ENCODE measurements at places on chromosomes 16 and 17.

DNA sequence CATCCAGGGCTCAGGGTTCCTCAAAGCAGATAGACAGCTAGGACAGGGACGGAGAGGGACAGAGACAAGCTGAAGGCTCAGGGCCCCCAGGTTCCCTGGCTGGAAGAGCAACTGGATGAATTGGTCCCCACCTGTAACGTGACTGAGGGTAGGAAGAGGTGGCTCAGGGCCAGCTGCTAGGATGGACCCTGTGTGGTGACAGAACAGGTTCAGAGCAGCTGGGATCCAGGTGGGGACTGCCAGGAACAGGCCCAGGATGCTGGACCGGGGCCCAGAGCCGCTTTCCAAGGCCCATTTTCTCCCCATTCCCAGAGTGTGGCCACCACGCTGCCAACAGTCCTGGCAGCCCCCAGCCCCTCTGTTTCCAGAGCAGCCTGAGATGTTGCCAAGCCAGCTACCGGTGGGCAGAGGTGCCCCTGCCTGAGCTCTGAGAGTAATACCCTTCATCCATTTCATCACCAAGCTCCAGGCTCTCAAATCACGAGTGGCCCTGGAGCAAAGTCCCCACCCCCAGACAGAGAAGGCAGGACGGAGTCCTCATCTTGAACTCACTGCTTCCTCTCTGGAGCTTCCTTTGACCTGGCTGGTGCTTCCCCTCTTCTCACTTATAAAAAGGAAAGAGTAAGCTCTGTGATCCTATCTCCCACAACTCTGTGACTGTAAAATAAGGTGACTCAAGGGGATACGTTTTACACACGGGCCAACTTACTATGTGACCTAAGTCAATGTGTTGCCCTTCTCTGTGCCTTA lies 79.6 kb downstream of the TMEM132E start:
- no peak for DNase-seq

- DNase-seq = peak; percentile 53
Measured at GRCh38 chr17:73211745-73212144, 18.9 kb downstream of the COG1 start.

DNA sequence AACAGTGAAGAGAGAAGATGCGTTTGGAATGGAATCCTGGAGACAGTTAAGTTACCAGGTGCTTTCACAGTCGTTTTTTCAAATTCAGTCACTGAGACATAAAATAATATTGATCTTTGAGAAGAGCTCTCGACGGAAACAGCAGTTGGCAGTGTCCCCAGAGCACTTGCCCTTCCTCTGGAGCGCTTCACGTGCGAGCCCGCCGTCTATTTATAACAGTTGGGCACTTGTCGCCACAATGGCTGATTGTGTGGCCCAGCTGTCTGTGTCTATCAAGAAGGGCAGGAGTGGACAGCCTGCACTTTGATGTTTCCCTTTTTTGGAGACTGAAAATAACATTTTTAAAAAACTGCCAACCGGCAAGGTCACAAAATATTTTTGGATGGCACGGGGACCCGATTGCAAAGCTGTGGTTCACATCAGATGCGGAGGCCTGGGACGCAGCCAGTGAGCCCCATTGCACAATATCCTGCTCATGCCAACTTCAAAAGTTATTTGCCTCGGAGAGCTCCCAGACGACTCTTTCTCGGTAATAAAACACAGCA lies 62.9 kb downstream of the ADCY9 start:
- DNase-seq = peak; percentile 36

DNA sequence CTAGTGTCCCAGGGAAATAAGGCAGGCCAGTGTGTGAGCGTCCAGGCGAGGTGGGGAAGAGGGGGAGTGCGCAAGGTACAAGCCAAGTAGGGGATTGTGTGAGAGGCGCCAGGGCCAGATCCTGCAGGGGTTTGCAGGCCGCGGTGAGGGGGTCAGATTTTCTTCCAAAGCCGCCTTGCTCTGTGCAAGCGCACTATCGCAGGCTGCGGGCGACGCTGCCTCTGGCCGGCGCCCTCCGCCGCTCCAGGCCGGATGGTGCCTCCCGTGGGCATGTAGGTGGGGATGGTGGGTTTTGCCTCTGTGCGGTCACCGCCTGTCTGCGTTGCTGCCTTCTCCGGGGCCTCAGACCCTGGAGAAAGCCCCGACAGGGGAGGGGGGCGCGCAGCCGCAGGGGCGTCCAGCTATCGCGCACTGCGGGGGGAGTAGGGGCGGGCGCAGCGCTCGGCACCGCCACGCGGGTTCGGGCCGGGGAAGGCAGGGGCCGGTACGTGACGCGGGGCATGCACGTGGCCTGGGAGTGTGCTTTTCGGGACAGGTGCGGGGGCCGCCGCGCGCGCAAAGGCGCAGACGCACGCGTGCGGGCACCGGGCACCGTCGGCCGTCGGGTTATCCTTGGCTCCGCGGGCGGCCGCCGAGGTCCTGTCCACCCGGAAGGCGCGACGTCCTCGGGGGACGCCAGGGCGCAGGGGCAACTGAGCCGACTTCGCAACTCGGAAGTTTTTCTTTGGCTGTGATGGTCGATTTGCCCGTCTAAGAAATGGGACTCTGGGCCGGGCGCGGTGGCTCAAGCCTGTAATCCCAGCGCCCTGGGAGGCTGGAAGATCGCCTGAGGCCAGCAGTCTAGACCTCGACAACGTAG lies 1.1 kb upstream of the HAPSTR1 start:
- DNase-seq = no peak

DNA sequence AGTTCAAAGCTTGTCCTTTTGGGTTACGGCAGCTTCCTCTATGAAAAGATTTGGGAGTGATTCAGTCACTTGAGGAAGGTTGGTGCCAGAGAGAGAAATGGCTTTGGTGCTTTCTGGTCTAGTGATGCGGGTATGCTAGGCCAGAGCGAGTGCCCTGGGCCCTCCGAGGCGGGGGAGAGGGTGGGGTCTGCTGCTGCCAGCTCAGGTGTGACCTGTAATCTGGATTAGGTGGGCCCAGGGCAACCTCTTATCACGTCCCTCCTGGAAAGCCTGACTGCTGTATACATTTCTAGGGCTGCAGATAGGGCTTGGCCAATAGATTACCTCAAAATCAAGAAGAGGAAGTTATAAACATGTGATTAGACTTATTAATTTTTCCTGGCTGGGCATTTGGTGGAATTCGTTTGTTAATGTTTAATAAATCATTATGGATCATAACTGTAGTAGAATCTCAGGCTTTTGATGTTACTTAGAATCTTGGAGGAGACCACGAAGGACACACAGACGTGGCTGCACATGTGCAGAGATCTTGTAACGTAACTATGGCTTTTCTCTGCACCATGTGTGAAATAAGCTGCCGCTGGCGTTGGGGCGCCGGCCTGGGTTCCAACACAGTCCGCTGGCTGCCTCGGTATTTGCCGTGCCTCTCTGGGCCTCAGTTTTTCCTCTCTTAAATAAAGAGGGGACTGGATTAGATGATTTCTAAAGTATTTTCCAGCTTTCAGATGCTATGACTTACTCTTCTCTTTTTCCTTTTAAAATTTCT lies 1.2 kb downstream of the IRF8 start:
- no peak for DNase-seq

- no peak for DNase-seq
Measured at GRCh38 chr16:74201576-74201975, 95.0 kb upstream of the PSMD7 start.

DNA sequence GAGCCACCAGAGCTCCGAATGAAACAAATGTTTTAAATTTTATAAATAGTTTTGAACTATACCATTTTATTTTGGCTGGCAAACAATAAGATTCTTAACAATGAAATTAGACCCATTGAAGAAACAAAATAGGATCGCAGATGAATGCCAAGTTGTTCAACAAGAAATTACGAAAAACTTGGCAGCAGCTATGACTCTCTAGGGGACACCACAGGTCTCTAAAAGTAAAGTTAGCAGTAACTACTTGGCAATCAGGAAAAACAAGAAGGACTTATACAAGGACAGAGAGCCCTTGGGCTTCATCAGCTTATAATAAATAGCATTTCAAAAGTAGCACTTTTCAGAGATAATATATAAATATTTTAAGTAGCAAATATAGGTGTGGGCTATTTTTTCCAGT lies 603.8 kb upstream of the PSMD7 start:
- DNase-seq = no peak

GRCh38 chr17:39769974-39770587 lies 32.3 kb downstream of the GRB7 start:
- DNase-seq = no peak

DNA sequence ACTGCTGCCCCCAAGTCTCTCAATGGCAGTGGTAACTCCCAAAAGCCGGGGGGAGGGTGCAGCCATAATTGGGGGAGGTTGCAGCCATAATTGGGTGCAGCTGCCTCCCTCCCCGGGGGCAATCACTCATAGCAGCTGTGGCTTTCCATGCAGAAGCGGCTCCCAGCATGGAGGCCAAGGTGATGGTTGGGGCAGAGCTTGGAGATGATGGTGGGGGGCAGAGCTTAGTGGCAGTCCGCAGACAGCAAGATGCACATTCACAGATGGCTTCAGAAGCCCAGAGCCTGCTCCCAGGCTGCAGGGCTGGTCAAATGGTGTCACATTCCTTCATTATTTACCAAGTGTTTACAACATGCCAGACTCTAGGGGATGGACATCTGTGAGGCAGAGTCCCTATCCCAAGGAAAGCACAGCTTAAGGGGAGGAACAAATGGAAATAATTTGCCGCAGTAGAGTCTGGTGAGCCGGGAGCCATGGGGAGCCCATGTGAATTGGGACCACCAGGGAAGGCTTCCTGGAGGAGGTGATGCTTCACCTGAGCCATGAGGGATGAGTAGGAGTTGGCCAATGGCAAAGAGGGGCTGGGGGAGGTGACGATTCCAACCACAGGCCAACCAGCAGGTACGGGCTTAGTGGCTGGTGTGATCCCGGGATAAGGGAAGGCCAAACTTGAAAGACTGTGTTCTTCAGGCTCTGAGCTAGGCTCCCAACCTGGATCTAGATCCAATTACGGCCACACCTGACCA lies 8.1 kb downstream of the DOC2B start:
- no peak for DNase-seq

GRCh38 chr16:30615358-30616091 lies 5.3 kb upstream of the ZNF689 start:
- peak; percentile 21 for DNase-seq

GRCh38 chr16:78484509-78485058 lies 385.1 kb downstream of the WWOX start:
- DNase-seq = no peak

DNA sequence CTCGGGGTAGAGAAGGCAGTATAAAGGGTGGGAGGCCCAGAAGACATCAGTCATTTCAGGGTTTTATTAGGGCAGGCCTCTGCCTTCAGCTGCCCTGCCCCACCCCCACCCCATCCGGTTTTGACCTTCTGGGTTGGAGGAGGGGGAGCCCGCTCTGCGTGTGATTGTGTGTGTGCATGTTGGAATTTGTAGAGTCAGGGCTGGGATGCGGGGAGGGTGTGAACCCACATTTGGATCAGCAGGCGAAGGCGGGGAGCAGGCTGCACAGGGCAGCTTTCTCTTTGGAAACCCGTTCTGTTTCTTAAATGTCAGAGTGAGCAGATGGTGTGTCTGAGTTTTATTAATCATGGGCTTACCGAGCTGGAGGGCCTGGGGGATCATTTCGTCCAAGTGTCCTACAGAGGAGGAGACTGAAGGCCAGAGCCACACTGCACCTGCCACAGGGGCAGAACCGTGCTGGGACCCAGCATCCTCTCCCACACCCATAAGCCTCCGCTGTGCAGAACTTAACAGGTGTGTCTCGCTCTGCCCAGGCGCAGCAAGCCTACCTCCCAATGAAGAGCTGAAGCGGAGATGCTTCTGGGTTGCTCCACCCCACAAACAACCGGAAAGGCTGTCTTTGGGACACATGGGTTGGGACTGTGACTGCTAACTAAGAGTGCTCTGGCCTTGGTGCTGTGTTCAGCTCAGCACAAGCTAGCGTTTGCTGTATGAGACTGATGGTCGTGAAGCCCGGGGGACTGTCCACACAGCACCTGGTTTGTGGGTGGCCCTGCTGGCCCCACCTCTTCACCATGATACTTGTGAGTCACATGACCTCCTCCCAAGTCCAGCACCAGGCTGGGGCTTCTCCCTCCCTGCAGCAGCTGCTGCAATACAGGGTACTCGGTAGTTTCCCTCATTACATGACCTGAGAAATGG lies 70.9 kb upstream of the GSE1 start:
- DNase-seq = no peak

- no peak for DNase-seq
Measured at GRCh38 chr17:81845361-81845760, 10.5 kb upstream of the PPP1R27 start.

DNA sequence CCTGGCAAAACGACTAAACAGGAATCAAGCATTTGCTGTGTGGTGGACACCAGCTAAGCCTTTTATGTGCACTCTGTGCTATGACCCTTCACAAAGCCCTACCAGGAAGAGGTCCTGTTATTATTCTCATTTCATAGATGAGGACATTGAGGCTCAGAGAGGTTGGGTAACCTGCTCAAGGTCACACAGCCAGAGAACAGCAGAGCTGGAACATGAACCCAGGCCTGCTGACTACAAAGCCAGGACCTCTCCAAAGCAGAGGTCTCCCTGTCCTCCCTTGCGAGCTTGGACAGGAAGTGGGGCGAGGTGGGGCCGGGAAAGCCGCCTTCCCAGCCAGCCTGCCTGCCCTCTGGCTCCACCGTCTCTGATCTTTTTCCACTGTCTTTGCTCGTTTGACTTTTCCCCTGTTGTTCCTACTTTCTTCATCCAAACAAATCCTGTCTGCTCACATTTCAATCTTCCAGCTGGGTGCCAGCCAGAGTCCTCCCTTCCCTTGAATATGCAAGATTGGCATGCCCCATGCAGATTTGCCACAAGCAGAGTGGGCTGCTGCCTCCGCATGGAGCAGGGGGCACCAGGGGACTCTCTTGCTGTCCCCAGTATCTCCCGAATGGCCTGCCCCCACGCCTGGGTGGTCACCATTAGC lies 23.7 kb upstream of the RPTOR start:
- no peak for DNase-seq

DNA sequence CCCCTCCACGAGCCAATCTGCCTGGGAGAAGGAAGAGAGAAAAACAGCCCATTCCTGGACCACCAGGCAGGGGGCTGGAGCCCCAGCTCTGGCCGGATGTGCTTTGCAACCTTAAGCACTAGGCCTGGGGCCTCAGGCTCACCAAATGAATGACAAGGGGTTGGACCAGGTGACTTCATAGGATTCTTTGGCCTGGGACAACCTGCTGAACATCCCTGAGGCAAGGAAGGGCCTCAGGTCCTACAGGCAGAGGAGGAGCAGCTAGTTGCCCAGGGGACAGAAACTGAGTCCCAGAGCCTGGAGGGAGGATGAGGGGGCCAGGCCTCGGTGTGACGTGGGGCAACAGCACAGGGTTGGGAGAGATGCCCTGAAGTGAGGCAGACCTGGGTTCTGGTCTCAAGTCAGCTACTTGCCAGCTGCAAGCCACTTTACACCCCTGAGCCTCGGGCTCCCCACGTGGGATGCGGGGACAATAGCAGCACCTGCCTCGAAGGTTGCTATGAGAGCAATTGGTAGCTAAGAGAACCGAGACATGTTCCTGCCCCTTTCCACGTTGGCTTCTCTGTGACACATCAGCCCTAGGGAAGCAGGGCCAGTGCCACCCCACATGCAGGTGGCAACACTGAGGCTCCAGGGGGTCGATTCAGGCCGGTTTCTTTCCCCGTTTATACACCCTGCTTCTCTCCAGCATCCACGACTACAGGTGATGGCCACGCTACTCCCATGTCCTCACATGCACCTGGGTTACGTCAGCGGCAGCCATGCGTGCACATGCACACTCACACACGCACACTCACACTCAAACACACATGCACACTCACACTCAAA lies 42.6 kb downstream of the CFAP20 start:
- DNase-seq = no peak

- DNase-seq = no peak
Measured at GRCh38 chr17:1943436-1943831, 81.7 kb downstream of the RTN4RL1 start.

Measured in iris pigment epithelial cell (primary cell).